ENCODE measurements at places on chromosomes 2 and 18.
A peak's percentile ranks its signal among the peaks of the same experiment; 100 is the strongest.

DNA sequence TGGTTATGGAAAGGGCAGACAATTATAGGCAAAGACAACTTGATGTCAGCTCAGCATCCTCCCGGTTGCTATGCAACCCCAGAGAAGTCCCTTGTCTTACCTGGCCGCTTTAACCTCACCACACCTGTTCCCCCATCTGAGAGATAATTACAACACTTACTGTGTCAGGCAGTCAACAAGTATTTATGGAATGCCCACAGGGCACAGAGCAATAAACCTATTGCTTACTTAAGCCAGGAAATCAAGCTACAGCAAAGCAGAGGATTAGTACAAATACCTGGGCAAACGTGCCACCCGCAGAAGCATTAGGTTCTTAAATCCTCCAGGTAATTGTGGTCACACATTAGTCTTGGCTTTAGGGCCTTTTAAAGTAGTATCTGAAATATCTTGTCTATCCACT lies 320.4 kb upstream of the REV1 start:
- DNase-seq = peak; percentile 65

GRCh38 chr2:111155610-111156009 lies 34.9 kb downstream of the BCL2L11 start:
- peak; percentile 14 for DNase-seq

- DNase-seq = no peak
These were observed at the start of gene CYP27A1 for GRCh38 chr2:218781691-218782527. TSS of gene CYP27A1 (plus strand) at chr2:218782147. CDS start at chr2:218782183, 36 bp downstream.

GRCh38 chr2:37707393-37707792 lies 36.0 kb upstream of the CDC42EP3 start:
- no peak for DNase-seq

GRCh38 chr18:12890964-12891363 lies 6.9 kb upstream of the PTPN2 start:
- no peak for DNase-seq
